Ovary (tissue), 10 donors: ENCODE measurements at places on chromosomes 11 and 22. TPM values are rescaled to one million over a fixed set of nuclear protein-coding genes. Genes with fewer than 3 reads are reported as not detected.

Gene GDPD4
- polyA plus RNA-seq = not detected

Gene DERL3
- 1.5 TPM for polyA plus RNA-seq

Gene GGTLC2
- polyA plus RNA-seq = not detected

Gene MEI1
- 1.1 TPM for polyA plus RNA-seq

Gene ELFN2
- 0.01 TPM for polyA plus RNA-seq

Gene OR52E2
- polyA plus RNA-seq = not detected

Gene IGSF22
- polyA plus RNA-seq = 0.13 TPM

Gene YPEL4
- polyA plus RNA-seq = 15.3 TPM

Gene ASCL2
- polyA plus RNA-seq = 0.12 TPM

Gene GGTLC3
- not detected for polyA plus RNA-seq

Gene TLCD5
- polyA plus RNA-seq = 5.0 TPM

Gene ZP1
- polyA plus RNA-seq = 0.17 TPM

Gene CHRM1
- polyA plus RNA-seq = not detected

Gene MIOX
- polyA plus RNA-seq = not detected

Gene POU2F3
- 0.05 TPM for polyA plus RNA-seq

Gene SHANK2
- polyA plus RNA-seq = 0.05 TPM

Gene C11orf91
- polyA plus RNA-seq = not detected

Gene OVCH2
- polyA plus RNA-seq = not detected

Gene POU2AF2
- not detected for polyA plus RNA-seq

Gene SYT12
- polyA plus RNA-seq = 0.05 TPM

Gene ESAM
- 46.6 TPM for polyA plus RNA-seq

Gene CSRP3
- polyA plus RNA-seq = 0.67 TPM

Gene ANGPTL5
- polyA plus RNA-seq = 5.0 TPM

Gene CDC42BPG
- 0.35 TPM for polyA plus RNA-seq

Gene PRAME
- 8.7 TPM for polyA plus RNA-seq

Gene FIBP
- polyA plus RNA-seq = 40.1 TPM

Gene CD3D
- 0.85 TPM for polyA plus RNA-seq

Gene OR51I1
- polyA plus RNA-seq = not detected

Gene CALCB
- polyA plus RNA-seq = not detected

Gene OR10A5
- not detected for polyA plus RNA-seq

Gene MS4A15
- not detected for polyA plus RNA-seq

Gene BCR
- polyA plus RNA-seq = 17.2 TPM

Gene XKR3
- polyA plus RNA-seq = not detected

Gene OR10G6
- polyA plus RNA-seq = not detected

Gene HTR3A
- polyA plus RNA-seq = not detected

Gene TIMP3
- 565 TPM for polyA plus RNA-seq
